ENCODE measurements at places on chromosomes 2 and 18.

DNA sequence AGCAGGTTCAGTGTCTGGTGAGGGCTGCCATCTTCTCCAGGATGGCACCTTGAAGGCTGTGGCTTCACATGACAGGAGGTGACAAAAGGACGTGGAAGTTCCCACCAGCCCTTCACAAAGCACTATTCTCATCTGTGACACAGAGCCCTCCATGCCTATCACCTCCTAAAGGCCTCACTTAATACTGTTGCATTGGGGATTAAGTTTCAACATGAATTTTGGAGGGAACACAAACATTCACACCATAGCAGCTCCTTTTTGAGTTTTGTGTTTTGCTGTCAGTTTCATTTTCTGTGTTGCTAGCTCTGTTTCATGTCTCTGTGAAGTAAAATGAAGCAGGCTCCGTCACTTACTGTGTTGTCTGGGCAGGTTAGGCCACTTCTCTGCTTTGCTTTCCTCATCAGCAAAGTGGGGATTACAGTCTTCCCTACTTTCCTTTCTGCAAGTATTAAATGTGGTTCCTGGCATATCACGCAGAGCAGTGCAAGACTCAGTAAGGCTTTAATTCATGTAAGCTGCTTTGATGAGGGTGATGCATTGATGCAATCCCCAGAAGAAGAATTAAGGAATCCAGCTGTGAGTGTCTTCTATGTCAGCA is 31.6 kb downstream of the LIMS1 start:
- DNase-seq: no peak

DNA sequence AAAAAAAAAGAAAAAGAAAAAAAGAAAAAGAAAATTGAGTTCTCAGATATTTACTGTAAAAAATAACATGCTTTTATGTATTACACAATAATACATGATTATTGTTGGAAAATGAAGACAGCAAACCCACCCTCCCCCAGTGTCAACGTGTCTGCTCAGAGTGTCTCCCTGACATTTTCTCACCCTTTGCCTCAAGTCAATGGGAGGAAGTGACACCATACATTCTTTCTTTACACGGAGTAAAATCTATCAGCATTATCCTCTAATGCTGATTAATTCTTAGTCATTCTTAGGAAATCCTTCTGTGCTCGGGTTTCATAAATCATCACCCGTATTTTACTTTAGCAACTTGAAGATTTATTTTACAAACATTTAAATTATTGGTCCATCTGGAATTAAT is 32.0 kb downstream of the CTAGE1 start:
- DNase-seq: no peak

GRCh38 chr2:174485788-174486562 is 854 bp downstream of the GPR155 start:
- DNase-seq: peak; percentile 14

GRCh38 chr2:98026292-98026691 is 30.5 kb upstream of the TMEM131 start:
- DNase-seq: no peak

DNA sequence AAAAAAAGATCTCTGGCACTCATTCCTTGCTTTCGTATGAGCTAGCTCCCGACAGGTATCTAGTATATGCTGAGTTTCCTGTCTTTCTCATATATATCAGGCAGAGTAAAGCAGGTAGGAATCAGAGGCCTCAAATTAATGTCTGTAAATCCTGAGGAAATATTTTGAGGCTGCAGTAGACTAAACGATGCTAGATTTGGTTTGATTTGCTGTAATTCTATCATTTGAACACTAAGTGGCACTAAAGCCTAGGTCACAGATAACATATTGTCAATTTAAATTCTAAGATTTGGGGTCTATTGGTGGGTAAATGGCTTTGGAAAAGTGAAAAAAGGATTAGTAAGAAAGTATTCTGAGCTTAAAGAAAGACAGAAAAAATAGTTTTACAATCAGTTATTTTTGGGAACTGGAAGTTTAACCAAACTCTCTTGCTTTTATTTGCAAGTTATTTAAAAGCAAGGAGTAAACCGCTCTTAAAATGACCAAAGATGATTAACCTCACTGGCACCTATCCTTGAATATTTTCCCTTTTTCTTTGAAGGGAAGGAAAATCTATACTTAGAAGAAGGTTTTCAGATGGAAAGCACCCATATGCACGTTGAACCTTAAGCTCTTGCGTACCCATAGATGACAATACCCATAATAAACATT is 37.6 kb upstream of the SLC4A10 start:
- DNase-seq: no peak

- DNase-seq: no peak
These were observed 433.0 kb downstream of the ZEB2 start for GRCh38 chr2:144086965-144087364.

- DNase-seq: no peak
These were observed 1088.9 kb upstream of the PIK3C3 start for GRCh38 chr18:40866013-40866645.

DNA sequence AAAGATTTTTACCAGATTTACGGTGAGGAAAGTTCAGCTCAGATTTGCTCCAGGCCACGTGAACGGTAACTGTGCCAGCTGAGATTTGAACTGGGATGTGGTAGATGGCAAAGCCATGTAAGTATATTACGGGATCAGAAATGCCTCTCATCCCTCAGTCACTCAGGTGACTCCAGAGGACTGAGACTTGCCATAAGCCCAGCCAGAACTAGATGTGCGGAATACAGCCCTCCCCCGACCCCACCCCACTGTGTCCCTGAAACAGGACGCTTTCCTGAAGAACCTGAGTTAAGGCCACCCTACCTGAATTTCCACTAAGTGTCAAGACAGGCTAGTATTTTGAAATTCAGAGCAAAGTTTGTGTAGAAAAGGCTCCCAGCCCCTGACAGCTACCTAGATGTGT is 1.3 kb upstream of the FHL2 start:
- no peak for DNase-seq

GRCh38 chr2:120442923-120443571 is 97.1 kb downstream of the INHBB start:
- peak; percentile 21 for DNase-seq

- DNase-seq: peak; percentile 36
These were observed 35.1 kb upstream of the SLC14A1 start for GRCh38 chr18:45688833-45689232.

DNA sequence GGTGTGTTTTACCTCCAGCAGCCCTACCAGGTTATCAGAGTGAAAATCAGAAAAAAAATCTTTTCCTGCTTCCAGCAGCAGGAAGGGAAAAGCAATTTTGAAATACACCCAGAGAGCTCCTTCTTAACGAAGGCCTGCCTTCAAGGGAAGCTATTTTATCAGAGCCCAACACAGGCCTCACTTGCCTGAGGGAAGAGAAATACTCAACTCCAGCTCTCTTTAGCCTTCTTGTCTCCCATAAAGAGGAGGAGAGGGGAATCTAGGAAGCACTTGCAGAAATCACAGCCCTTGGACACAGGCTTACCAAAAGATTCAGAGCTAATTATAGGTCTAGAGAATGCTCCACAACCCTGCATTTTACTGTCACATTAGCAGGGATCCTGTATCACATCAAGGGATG is 896.1 kb upstream of the CNTNAP5 start:
- no peak for DNase-seq

- no peak for DNase-seq
These were observed 30.1 kb downstream of the SLC8A1 start for GRCh38 chr2:40421631-40422297.

GRCh38 chr18:48666613-48667012 is 127.8 kb downstream of the CTIF start:
- DNase-seq: no peak

DNA sequence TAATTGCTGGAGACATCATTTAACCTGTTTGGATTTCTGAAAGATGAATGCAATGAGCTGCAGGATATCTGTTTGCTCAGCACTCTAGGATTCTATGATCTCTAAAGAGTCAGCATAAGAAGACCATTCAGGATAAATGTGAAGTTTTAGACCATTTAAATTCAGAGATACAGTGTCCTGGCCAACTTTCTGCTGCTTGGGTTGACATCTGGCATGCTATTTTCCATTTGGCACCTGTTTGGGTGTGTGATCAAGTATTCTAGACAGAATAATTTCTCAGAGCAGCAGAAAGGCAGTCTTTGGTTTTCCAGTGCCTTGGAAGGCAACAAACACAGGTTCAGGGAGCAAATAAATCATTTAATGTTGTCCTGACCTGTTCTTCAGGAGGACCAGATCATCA is 144.8 kb upstream of the NDUFV2 start:
- DNase-seq: no peak

DNA sequence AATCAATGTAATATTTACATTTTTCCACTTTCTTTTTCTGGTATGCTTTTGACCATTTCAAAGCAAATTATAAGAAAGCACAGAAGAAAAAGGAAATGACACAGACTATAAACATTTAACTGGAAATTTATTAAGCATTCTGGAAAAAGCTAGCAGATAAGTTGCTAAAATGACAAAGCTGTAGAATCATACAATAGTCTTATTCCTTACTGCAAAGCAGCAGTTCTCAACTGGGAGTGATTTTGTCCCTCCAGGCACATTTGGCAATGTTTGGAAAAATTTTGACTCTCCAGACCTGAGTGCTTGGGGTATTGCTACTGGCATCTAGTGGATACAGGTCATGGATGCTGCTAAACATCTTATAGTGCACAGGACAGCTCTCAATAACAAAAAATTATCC is 75.1 kb downstream of the MBD5 start:
- DNase-seq: no peak

DNA sequence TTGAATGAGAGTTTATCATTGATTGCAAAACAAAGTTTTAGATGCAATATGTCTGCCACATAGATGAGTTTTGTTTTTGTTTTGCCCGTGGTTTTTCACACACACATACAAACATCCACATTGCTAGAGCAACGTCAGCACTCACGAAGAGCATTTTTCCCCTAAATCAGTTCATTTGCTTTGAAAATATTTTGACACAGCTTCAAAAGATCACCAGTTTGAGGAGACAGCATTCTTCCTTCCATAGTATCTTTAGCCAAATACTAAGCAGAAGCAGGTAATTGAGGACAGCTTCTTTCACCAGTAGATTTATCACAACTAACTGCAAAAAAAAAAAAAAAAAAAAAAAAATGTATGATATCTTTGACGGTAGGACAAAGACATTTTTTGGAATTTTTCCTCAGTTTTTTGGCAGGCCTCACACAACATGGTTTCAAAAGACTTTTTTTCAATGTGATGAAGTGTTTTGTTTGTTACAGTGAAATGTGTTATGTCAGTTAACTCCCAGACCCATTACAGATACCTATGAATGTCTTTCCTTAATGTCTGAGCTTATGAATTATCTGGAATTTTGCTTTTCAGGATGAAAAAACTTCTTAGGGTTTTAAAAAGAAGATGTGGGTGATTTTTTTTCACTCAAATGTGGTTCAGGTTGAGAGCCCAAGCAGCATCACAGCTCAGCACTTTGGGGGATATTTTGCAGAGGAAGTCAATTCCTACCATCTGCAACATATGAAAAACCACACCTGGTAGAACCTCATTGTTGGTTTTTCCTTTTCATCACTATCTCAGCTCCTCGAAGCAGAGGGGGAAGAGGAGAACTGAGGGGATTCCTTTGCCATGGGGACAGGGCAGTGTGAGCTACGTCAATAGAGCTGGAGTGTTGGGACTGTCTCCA is 31.6 kb downstream of the AOX1 start:
- no peak for DNase-seq

- DNase-seq: no peak
These were observed 96.9 kb downstream of the GYPC start for GRCh38 chr2:126752876-126753275.

DNA sequence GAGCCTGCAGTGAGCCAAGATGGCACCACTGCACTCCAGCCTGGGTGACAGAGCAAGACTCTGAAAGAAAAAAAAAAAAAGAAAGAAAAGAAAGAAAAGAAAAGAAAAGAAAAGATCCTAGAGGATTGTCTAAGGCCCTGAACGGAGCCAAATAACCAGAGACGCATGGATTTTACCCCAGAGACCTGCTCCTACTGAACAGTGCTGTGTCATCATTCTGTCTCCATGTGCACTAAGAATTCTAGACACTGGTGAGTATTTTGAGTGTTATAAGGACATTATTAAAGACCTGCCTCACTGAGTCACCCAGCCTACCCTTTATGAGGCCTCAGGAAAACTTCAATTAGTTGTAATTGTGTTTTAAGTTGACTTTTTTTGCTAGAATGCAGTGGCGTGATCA is 61.9 kb upstream of the RIOK3 start:
- DNase-seq: no peak

DNA sequence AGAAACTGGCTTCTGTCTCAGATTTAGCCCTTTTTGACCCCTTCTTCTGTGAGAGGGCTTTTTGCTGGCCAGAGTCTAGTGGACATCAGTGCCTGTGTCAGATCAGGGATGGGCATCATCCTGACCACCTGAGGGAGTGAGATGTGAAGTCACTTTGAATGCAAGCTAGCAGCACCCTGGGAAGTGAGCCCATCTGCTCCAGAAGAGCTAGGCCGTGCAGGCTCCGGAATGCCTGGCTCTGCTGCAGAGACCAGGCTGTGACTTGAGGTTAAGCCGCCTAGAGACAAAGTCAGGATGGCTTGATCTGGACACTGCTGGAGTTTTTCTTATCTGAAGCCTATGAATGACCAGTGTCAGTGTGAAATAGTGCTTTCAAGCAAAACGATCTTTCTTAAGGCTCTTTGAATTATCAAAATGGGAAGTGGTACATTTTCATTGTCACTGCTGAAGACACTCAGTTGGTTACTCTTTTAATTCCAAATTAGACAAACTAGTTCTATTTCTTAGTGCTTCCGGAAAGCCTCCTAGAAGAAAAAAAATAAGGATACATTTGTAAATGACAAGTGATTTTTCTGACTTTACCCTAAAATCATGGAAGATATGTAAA is 20.8 kb downstream of the DGUOK start:
- DNase-seq: no peak

- DNase-seq: no peak
These were observed 101.3 kb upstream of the BCL2L11 start for GRCh38 chr2:111019381-111019780.

DNA sequence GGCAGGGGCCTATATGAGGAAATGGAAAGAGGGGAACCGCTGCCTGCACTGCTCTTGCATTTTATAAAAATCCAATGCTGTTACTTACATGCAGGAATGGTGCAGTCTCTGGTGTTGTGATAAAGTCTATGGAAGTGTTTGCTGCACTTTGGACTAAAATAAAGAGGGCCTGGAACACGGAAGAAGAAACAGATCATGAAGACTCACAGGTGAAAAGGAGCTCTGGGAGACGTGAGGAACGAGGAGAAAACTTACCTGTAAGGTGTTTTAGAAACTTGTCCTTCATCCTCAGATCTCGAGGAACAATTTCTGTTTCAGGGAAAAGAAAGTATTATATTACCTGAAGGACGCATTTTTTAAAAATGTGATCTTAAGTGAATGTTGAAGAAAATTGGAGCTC is 1.9 kb downstream of the ALKAL2 start:
- no peak for DNase-seq

DNA sequence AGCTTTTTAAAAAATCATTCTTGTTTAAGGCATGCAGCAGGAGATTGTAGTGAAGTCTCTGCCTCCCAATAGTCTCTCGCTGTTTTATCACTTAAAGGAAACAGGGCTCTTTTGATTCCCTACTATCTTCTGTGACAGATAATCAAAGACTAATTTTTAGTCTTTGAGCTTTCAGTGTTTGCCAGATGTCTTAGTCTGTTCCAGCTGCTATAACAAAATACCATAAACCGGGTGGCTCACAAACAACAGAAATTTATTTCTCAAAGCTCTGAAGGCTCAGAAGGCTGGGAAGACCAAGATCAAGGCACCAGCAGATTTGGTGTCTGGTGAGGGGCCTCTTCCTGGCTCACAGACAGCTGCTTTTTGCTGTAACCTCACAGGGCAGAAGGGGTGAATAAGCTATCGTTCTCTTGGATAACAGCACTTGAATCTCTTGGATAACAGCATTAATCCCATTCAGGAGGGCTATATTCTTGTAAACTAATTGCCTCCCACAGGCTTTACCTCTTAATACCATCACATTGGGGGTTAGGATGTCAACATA is 37.8 kb upstream of the STAT4 start:
- DNase-seq: no peak

GRCh38 chr2:239381709-239382134 is 19.1 kb downstream of the HDAC4 start:
- DNase-seq: no peak
